NCI-H2029 (cell line): ENCODE measurements at places on chromosomes 2 and 18.

- no peak for DNase-seq
These were observed 45.2 kb downstream of the SH3RF3 start for GRCh38 chr2:109174214-109174613.

DNA sequence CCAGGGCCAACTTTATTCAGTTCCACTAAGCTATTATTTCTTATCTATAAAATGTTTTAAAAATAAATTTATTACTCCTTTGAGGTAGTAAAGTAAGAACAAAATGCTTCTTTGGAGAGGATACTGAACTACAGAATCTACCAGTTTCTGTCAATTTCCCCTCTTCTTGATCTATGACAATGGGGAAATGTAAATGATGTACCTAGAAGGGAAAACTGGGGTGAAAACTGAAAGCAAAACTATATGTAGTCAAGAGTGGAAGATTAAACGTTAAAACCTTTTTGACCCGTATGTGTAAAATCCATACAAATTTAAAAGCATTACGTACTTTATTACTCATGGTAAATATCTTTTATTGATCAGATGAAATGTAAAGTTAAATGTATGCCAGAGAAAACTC lies 1287.8 kb upstream of the TMEFF2 start:
- DNase-seq = no peak

- no peak for DNase-seq
These were observed 44.0 kb downstream of the COLEC12 start for GRCh38 chr18:456361-457139.

- DNase-seq = no peak
These were observed 2.4 kb upstream of the TMEM178A start for GRCh38 chr2:39663187-39663930.

GRCh38 chr2:5668682-5669250 lies 23.4 kb upstream of the SOX11 start:
- no peak for DNase-seq

DNA sequence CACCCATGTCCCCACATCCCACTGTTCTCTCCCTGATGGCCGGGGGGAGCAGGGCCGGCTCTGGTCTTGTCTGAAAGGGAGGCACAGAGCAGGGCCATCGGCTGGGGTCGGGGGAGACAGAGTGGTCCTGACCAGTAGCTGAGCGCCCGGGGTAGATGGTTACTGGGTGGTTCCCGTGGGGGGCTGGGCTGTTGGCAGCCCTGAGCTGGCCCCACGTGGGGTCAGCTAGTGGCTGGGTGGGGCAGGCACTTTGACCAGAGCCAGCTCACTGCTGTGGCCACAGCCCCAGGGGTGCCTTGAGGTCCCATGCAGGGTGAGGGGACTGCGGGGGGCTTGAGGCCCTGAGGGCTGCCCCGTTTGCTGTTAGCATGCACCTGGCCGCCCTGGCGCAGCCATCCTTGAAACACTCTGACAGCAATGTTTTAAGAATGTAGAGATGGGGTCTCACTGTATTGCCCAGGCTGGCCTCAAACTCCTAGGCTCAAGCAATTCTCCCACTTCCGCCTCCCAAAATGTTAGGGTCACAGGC lies 12.3 kb upstream of the NEU4 start:
- DNase-seq = no peak
